Activated T-cell treated with anti-CD3 and anti-CD28 coated beads, Interleukin-2, amount 50 U/mL, for 72 hours (primary cell): ENCODE measurements at places on chromosomes 16 and 17. TPM values are rescaled to one million over a fixed set of nuclear protein-coding genes. Genes with fewer than 3 reads are reported as not detected.

DNA sequence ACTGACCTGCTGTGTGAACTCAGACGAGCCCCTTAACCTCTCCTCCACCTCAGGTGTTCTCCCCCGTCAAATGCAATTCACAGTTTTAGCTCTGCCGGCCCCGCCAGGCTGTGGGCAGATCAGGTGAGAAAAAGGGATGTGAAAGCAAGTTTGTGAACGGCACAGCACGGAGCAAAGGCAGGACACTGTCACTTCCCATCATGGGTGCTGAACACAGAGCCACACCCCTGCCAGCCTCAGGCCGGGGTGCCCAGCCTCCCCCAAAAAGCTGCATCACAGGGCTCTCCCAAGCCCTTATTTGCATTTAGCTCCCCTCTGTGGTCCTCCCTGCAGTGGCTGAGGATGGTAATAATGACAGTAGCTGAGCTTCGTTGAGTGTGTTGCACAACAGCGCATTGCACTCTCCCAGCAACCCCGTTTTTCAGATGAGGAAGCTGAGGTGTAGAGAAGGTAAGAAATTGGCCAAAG, 88.8 kb upstream of the TNRC6C start:
- no peak for DNase-seq
- peak overlapping the region; percentile 9 for H3K27ac ChIP-seq
- peaks cover 4% of the 10 kb centered on the region for H3K36me3 ChIP-seq
- H3K4me3 ChIP-seq = no peak overlapping the region
- H3K4me1 ChIP-seq = peaks cover 48% of the 10 kb centered on the region

The ITGB3 gene
- total RNA-seq = not detected

DNA sequence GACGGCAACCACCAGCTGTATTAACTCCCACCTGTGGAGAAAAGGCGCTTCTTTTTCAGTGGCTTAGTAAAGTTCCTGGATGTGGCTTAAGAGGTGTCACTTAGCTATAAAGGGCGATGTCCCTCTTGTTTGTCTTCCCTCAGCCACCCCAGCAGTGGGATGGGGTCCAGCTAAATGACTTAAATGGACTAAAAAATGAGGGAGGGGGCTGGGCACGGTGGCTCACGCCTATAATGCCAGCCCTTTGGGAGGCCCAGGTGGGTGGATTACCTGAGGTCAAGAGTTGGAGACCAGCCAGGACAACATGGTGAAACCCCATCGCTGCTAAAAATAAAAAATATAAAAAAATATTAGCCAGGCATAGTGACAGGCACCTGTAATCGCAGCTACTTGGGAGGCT, 667.5 kb upstream of the RBFOX1 start:
- no peaks in the 10 kb centered on the region for H3K4me1 ChIP-seq
- no peaks in the 10 kb centered on the region for H3K36me3 ChIP-seq
- H3K27ac ChIP-seq = no peak overlapping the region
- no peak overlapping the region for H3K4me3 ChIP-seq
- H3K27me3 ChIP-seq = no peaks in the 10 kb centered on the region
- DNase-seq = no peak

The NPIPB6 gene
- 2.9 TPM for total RNA-seq

DNA sequence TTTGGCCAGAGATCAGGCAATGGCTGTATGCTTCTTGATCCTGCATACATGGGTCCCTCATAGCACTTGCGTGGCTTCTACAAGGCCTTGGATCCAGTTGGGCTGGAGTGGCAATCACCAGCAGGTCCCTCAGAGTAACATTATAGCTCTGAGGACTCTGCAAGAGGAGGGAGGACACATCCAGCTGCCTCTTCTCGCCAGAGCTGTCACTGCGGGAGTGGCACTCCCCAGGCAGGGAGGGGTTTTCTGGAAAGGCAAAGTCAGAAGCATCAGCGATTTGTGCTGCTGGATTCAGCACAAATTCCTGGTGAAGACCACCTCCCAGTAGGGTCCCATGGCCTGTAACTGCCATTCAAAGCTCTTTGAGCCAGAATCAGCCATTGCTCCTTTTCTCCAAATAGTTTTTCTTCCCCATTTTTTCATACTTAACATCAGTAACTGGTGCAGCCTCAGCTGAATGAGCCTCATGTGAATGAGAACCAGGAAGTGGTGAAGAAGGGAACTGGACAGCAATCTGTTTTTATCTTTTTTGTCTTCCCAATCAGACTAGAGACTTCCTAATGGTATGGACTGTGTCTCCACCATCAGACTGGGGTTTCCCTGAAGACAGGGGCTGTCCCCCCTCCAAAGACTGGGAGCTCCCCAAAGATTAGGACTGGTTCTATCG, 40.6 kb upstream of the HOXB13 start:
- DNase-seq = no peak
- H3K27me3 ChIP-seq = peaks cover 43% of the 10 kb centered on the region
- H3K4me1 ChIP-seq = no peaks in the 10 kb centered on the region
- H3K4me3 ChIP-seq = no peak overlapping the region

DNA sequence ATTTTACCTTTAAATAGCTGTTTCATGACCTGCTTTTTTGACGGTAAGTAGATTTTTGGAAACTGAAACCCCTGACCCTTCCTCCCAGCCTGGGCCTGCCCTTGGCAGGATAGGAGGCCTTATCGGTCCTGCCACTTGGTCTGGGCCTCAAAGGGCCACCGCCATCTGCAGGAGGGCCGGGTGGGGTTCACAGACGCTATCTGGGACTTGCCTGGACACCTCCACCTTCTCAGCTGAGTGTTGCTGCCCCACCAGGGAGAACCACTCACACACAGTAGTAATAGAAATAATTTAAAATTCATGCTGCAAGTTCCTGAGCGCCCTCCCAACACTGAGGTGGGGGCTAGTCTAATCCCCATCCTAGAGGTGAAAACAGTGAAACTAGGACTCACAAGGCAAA, 4.6 kb upstream of the NPRL3 start:
- DNase-seq = no peak
- H3K36me3 ChIP-seq = no peaks in the 10 kb centered on the region
- H3K4me1 ChIP-seq = peaks cover 6% of the 10 kb centered on the region
- H3K27me3 ChIP-seq = peaks cover 13% of the 10 kb centered on the region
